ENCODE measurements at places on chromosomes 2 and 18.

GRCh38 chr2:116732322-116732721 lies 1082.2 kb upstream of the DDX18 start:
- DNase-seq: no peak

DNA sequence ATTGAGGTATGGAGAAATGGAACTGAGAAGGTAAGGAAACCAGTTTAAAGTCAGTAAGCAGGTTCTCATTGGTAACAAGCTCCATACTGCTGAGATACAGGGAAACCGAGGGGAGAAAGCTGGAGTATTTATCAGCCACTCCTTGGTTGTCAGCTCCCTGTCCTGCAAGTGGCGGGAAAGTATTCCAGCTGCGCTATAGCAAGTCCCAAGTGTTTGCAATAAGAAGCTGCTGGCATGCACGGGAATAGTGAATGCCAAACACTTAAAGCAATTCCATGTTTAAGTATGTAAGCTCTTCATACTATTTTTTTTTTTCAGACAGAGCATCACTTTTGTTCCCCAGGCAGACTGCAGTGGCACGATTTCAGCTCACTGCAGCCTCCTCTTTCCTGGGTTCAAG lies 1601.1 kb downstream of the SUCLG1 start:
- no peak for DNase-seq

GRCh38 chr2:74530239-74531187 lies 780 bp downstream of the HTRA2 start:
- DNase-seq: peak; percentile 58

DNA sequence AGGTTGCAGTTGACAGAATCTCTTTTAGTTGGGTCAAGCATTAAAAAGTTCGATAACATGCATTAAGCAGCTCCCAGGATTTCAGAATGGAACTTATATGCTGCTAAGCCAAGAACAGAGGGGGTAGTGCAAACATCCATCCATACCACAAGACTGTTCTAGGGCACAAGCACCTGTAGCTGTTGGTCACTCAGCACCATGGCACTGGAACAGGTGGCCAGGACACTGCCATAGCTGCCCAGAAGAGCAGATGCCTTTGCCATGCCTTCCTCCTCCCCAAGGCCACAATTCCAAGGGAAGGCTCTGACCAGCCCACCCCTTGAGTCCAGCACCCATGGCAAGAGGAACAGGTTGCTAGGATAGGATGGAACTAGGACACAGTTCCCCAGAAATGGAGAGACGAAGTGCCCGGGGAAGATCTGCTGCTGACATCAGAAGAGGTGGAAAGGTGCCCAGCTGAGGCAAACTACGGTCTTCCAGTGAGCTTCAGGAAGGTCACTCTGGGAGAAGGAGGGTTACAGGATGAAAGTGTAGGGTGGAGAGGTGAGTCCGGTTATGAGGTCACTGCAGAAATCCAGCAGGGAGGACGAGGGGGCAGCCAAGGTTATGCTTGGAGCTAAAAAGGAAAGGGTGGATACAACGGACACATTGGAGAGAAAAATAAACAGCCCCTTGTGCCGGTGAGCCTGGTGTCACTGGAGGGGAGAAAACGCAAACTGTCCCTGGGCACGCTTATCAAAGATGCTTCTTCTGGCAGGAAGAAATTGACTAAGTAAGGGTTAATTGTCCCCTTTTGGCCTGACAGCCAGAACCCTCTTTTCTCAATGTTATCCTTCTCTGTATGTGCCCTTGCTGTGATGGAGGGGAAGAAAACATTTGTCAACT lies 41.9 kb downstream of the C1QL2 start:
- no peak for DNase-seq

GRCh38 chr18:31450409-31450808 lies 2.9 kb downstream of the DSG3 start:
- DNase-seq: no peak

DNA sequence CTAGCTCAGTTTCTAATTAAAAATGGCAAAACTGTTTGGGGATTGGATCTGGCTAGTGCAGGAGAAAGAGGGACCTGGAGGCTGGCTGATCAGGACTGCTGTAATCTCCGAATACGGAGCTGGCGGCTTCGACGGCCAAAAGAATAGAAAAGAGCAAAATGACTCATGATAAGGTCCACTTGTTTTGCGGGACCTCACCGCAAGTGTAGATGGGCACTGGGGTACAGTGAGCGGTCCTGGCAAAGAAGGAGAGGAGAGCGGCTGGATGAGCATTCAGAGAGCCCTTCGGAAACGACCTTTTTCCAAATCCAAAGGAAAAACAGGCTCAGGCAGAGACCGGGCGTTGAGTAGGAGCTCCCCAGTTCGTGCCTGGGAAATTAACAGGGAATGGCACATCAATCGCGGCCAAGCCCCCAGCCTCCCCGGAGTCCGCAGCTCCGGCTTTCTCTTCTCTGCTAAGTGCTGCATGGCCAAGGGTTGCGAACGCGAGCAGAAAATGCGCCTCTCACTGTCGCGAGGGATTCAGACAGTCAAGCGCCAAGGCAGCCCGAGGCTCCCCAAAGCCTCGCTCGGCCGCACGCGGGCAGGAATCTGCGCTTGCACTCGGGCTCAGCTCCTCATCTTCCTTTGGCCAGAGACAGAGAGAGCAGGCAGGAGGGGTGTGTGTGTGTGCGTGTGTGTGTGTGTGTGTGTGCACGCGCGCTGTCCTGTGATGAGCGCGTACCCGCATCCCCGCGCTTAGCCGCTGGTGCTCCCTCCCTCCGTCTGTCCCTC lies 1.8 kb downstream of the DCC start:
- peak; percentile 73 for DNase-seq
